ENCODE measurements at places on chromosomes 4 and X.

- DNase-seq, result no peak
Measured at GRCh38 chrX:72478853-72479252, 93.8 kb downstream of the HDAC8 start.

- DNase-seq, result no peak
Measured at GRCh38 chrX:131146702-131147101, 88.6 kb downstream of the ARHGAP36 start.

DNA sequence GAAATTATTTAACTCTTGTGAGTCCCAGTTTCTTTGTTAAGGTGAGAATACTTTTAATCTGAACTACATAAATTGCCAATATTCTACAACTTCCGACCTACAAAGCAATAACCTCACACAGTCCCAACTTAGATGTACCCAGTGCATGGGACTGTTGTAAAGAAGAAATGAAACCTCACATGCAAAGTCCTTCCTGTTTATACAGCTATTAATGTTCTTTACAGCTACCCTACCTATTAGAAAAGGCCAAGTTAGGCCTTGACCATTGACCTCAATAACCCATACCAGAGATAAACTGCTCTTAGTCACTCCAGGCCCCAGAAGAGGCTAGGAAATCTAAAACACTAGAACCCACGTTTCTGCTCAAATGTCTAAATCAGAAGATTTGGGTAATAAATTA is 920.1 kb upstream of the TENM3 start:
- DNase-seq, result no peak

DNA sequence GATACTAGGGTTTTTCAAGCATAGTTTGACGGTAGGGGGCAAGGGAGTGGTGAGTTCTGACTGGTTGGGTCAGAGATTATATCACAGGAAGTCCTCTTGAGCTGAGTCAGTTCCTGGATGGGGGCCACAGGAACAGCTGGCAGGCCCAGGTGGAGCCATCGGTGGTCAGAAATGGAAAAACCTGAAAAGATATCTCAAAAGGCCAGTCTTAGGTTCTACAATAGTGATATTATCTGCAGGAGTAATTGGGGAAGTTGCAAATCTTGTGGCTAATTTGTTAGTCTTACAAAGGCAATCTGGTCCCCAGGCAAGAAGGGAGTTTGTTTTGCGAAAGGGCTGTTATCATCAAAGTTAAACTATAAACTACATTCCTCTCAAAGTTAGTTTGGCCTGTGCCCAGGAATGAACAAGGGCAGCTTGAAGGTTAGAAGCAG is 159.3 kb downstream of the PTCHD1 start:
- no peak for DNase-seq

- DNase-seq, result no peak
Measured at GRCh38 chr4:78707268-78707667, 68.9 kb upstream of the BMP2K start.

- DNase-seq, result no peak
Measured at GRCh38 chr4:148071009-148071408, 339.1 kb downstream of the ARHGAP10 start.

- no peak for DNase-seq
Measured at GRCh38 chr4:78496021-78496643, 55.4 kb upstream of the ANXA3 start.

DNA sequence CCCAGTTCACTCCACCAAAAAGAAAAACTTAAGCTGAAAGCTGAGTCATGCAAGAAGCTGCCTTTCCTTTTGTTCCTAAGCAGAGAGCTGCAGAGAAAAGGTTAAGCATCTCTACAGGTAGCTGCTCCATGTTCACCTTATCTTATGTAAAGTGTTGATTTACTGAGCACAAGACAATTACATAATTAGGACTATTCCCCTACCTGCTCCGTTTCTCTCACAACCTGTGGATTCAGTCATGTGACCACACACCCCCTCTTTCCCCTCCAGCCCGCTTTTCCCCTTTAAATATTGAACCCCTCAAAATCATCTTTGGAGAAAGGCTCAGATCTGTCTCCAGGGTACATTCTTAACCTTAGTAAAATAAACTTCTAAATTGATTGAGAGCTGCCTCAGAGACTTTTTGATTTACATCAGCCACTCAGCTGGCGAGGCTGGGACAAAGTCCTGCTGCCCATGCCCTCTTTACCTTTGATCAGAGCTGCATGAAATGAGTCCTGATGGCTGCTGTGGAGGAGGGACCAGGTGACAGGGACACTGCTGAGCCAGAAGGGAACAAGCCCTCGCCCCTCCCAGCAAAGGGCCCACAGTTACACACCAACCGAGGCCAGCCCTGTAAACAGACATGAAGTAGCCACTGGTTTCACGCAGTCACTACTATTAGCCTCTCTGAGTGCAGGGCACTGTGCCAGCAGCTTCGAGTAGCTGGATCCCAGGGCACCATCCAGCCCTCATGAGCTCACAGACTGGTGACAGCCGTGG is 53.9 kb upstream of the C4orf50 start:
- no peak for DNase-seq

GRCh38 chrX:140362861-140363260 is 142.0 kb downstream of the SOX3 start:
- no peak for DNase-seq

- no peak for DNase-seq
Measured at GRCh38 chr4:186159613-186160012, 31.8 kb upstream of the CYP4V2 start.

GRCh38 chr4:24114919-24115500 is 225.2 kb upstream of the PPARGC1A start:
- no peak for DNase-seq

DNA sequence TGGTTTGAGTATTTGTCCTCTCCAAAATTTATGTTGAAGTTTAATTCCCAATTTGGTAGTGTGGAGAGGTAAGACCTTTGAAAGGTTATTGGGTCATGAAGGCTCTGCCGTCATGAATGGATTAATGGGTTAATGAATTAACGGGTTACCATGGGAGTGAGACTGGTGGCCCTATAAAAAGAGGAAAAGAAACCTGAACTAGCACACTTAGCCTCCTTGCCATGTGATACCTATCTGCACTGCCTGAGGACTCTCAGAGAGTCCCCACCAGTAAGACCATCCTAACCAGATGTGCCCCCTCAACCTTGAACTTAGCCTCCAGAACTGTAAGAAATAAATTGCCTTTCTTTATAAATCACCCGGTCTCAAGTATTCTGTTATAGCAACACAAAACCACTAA is 39.3 kb downstream of the PAGE1 start:
- DNase-seq, result no peak

DNA sequence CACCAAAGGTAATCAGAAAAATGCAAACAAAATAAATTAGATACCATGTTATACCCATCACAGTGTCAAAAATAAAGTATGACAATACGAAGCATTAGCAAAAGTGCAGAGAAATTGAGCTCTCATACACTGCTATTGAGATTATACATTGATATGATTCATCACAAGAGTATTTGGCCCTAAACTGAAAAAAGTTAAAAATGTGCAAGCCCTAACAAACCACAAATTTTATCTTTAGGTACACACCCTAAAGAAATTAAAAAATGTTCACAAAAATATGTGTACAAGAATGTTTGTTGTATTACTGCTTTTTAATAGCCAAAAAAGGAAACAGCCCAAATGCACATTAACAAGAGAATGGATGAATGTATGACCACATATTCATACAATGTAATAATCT is 137.9 kb upstream of the MAGEA10 start:
- DNase-seq, result no peak

DNA sequence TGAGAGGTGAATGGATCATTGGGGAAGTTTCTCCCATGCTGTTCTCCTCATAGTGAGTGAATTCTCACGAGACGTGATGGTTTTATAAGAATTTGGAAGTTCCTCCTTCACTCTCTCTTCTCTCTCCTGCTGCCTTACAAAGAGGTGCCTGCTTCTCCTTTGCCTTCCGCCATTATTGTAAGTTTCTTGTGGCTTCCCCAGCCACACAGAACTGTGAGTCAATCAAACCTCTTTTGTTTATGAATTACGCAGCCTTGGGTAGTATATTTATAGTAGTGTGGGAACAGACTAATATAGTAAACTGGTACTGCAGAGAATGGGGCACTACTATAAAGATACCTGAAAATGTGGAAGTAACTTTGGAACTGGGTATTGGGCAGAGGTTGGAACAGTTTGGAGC is 7.8 kb upstream of the CTAG2 start:
- DNase-seq, result no peak

Data from stimulated activated CD8-positive, alpha-beta memory T cell treated with anti-CD3 and anti-CD28 coated beads, Interleukin-15, amount 100 ng/mL, for 24 hours (primary cell).